ENCODE measurements at places on chromosomes 5 and 9. TPM values are rescaled to one million over a fixed set of nuclear protein-coding genes. Genes with fewer than 3 reads are reported as not detected.

Gene TEX48
- not detected for total RNA-seq

Gene PPP3R2
- total RNA-seq: not detected

Gene NMRK1
- total RNA-seq: 5.4 TPM

Gene NRG2
- 2.0 TPM for total RNA-seq

Gene IFNB1
- not detected for total RNA-seq

Gene PPP2R2B
- total RNA-seq: 0.12 TPM

Gene SLC36A3
- not detected for total RNA-seq

Gene IRX2
- 2.1 TPM for total RNA-seq

Gene FOXD4L5
- total RNA-seq: not detected

Gene PKD2L2
- total RNA-seq: 0.07 TPM
